ENCODE measurements at places on chromosomes 2 and 18. TPM values are rescaled to one million over a fixed set of nuclear protein-coding genes. Genes with fewer than 3 reads are reported as not detected.

AQP12B gene
- not detected for total RNA-seq

PID1 gene
- total RNA-seq, result 6.6 TPM

KIF5C gene
- 1.1 TPM for total RNA-seq

DSC3 gene
- total RNA-seq, result 0.06 TPM

DHRS9 gene
- 0.79 TPM for total RNA-seq

KCNS3 gene
- 14.6 TPM for total RNA-seq

DQX1 gene
- not detected for total RNA-seq

EXOC6B gene
- total RNA-seq, result 18.8 TPM

FEV gene
- not detected for total RNA-seq

ANKRD53 gene
- total RNA-seq, result 0.58 TPM

STAT4 gene
- 0.30 TPM for total RNA-seq

TMEM200C gene
- 0.08 TPM for total RNA-seq

CHRNG gene
- 94.1 TPM for total RNA-seq

SIX3 gene
- total RNA-seq, result not detected

CMPK2 gene
- total RNA-seq, result 3.7 TPM

ASB18 gene
- total RNA-seq, result 0.54 TPM

GAD1 gene
- not detected for total RNA-seq

ABCG5 gene
- total RNA-seq, result not detected

UPP2 gene
- not detected for total RNA-seq

C2orf66 gene
- total RNA-seq, result not detected

EVX2 gene
- total RNA-seq, result not detected

MYO3B gene
- 0.32 TPM for total RNA-seq

SPATS2L gene
- total RNA-seq, result 60.2 TPM

PSMA8 gene
- not detected for total RNA-seq

CFC1 gene
- not detected for total RNA-seq

RHBDD1 gene
- total RNA-seq, result 26.1 TPM

REG3A gene
- not detected for total RNA-seq

Measured in psoas muscle (tissue), 8 donors.